ENCODE measurements at places on chromosomes 3 and 15.

GRCh38 chr15:73051391-73051806 is 864 bp upstream of the NEO1 start:
- peak; percentile 76 for DNase-seq

- DNase-seq, result no peak
These were observed 28.6 kb upstream of the PLXNA1 start for GRCh38 chr3:126954141-126954842.

DNA sequence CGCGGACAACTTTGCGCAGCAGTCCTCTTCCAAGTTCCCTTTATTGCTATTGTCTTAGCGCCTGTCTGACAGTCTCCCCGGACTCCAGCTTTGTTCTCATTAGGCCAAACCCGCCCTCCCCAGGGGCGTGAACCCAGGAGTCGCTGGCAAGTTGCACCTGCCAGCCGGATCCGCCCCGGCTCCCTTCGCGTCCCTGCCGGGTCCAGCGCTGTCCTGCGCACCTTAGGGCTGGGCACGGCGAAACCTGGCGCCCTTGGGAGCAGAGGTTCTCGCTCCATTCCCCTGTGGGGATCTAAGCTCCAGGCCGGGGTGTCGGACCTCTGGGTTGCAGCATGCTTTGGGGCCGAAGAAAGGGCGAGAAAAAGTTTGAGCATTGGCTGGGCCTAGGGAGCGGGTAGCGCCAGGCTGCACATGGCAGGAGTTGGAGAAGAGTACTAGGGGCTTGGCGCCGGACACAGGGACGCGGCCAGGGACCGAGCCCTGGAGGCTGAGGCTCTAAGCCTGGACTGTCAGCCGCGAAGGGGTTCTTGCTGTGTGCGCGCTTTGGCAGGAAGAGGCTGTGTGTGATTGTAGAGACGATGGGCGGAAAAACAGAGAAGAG is 335.1 kb upstream of the THRB start:
- peak; percentile 80 for DNase-seq

DNA sequence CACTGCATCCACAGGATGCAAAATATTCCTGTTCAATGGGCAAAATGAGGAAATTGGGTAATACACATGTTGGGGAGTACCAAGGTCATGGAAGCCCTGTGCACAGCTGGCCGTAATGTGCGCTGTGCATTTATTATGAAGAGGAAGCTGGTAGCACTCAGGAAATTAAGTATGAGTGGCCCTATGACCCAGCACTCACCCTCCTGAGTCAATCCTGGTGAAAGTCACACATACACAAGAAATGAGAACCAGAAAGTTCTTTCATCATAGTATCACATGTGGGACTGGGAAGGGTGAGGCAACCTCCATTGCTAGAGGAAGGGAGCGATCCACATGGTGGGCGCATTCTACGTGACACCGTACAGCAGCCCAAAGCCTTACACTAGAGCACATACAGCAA is 11.4 kb upstream of the PRR20G start:
- DNase-seq, result no peak

DNA sequence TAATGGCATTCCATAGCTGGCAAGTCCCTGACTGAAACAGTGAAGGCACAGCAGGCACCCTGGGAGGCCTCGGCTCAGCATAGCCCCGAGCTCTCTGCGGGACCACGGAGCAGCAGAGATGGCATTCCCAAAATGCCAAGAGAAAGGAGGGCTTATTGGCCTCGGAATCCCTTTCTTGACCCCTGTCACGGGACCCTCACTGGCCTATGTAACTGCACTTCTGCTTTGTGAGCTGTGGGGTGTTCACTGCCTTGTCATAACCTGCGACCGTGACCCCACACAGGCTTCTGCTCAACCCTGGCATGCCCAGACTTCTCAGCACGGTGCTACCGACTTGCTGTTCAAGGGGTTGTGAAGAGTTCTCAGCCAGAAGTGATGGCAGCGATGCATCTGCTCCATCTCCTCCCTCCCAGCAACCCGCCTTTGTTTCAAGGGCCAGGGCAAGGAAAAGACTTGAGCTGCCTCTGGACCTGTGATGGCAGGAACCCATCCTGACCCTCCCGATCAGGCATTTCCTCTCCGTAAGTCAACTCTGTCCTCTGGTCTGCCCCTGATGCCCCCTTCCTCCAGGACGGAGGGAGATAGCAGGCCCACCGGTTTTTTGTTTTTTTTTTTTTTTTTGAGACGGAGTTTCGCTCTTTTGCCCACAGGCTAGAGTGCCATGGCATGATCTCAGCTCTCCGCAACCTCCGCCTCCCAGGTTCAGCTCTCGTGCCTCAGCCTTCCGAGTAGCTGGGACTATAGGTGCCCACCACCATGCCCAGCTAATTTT is 30.5 kb downstream of the EHD4 start:
- peak; percentile 61 for DNase-seq

GRCh38 chr15:56939257-56939656 is 20.8 kb downstream of the TCF12 start:
- DNase-seq, result no peak

- no peak for DNase-seq
These were observed 2.4 kb downstream of the EIF4G1 start for GRCh38 chr3:184316792-184317191.

- no peak for DNase-seq
These were observed 118.0 kb upstream of the ARHGEF3 start for GRCh38 chr3:56919797-56920195.

DNA sequence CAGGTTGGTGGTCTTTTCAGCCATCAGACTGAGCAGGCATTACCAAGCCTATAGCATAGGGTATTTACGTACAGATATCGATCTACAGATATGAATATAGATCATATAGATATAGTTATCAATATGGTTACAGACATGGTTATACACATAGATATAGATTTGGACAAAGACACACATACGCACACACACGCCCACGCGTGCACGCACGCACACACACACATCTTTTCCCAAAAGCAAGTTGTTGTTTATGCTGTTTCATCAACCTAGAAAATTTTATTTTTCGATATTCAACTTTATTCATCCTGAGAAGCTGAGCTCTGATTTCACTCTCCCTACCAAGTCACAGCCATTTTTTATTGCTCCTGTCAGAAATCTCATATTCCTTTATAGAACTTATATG is 309.1 kb downstream of the NLGN1 start:
- no peak for DNase-seq

DNA sequence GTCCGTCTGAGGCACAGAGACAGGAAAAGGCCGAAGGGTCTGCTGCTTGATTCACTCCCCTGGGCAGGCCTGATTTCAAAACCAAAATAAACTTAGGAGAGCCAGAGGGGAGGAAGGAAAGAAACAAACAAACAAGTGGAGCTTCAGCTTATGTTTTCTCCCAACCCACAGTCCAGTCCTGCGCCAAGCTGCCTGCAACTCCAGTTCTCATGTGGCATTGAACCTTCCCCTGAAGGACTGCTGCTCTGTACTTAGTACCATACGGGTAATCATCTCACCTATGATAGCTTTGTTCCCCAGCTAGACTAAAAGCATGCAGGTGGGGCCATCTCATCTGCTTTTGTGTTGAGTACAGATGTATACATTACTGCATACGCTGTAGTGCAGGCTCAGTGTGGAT is 236.4 kb downstream of the THRB start:
- DNase-seq, result no peak

DNA sequence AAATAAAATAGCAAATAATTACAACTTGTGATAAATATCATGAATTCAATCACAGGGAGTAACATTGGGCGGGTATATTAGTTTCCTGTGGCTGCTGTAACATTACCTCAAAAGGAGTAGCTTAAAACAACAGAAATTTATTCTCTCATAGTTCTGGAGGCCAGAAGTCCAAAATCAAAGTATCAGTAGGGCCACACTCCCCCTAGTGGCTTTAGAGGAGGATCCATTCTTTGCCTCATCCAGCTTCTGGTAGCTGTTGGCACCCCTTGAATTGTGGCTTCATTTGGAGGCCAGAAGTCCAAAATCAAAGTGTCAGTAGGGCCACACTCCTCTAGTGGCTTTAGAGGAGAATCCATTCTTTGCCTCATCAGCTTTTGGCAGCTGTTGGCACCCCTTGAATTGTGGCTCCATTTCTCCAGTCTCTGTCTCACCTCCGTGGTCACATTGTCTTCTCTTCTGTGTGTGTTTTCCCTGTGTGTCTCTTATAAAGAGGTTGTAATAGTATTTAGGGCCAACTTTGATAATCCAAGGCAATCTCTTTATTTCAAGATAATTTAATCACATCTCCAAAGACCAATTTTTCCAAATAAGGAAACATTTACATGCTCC is 3.1 kb upstream of the CFAP20DC start:
- DNase-seq, result peak; percentile 61

- DNase-seq, result peak; percentile 79
These were observed 2.0 kb downstream of the FOXP1 start for GRCh38 chr3:71581457-71582035.

DNA sequence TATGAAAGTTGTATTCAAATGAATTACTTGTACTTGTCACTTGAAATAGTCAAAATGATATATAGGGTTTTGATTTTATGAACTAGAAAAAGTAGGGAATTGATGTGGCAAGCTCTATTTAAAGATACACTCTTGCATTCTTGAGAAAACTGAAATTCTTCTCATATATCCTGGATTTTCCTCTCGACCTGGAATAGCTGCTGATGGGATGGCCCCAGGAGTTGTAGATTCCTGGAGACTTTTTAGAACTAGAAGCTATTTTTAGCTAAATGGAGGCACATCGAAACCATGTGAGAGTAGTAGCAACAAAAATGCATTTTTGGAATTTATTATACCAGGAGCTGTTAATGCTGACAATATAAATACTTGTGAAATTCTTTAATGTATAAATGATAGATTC is 125.9 kb downstream of the LEKR1 start:
- DNase-seq, result no peak

- no peak for DNase-seq
These were observed 18.3 kb downstream of the SLC12A8 start for GRCh38 chr3:125194061-125194848.

GRCh38 chr3:136021803-136022202 is 56.3 kb downstream of the PPP2R3A start:
- no peak for DNase-seq

DNA sequence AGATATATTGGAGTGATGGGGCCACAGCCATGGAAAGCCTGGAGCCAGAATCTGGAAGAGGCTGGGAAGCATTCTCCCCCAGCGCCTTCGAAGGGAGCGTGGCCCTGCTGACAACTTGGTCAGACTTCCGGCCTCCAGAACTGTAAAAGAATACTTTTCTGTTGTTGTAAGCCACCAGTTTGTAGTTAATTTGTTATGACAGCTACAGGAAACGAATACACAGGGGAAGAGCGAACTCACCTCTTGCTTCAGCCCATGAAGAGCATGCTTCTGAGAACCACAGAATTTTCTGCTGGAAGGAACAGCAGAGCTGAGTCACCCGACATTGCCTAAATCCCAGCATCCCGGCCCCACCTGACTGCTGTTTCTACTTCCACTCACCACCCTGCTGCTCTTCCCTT is 501.7 kb downstream of the SHQ1 start:
- peak; percentile 53 for DNase-seq

DNA sequence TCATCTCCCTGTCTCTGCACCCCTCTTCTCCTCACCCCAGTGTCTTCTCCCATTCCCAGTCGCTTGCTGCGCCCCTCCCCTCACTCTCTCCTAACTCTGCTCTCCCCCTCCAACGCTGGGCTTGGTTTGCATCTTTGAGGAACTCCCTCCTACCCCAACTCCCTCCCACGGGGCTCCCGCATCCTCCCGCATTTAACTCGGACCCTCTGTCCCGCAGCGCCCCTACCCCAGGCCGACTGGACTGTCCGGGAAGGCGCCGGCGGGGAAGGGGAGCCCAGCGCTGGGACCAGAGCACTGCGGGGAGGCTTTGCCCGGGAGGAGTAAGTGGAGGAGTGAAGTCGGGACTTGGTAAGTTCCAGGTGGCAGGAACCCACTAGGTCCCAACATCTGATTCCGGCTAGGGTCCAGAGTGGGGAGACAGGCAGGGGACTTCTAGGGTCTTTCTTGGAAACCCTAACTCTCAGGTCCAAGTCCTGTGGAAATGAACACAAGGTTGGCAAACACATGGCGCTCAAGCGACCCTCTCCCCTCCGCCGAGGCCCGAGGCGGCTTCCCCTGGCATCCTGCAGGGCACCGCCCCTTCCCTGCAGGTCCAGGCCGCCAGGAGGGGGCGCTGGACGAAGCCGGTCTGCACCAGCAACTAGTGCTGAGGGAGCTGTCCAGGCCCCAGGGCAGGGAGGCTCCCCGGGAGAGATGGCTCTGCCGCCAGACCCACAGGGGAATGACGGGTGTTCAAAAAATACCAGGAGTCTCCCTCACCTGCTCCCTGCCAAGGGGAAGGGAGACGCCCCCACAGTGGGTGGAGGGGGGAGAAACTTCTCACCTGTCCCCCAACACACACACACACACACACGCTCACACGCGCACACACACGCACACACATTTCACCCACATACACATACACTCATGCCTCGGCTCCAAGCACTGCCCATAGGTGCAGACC is 53.2 kb downstream of the LHFPL4 start:
- peak; percentile 98 for DNase-seq

DNA sequence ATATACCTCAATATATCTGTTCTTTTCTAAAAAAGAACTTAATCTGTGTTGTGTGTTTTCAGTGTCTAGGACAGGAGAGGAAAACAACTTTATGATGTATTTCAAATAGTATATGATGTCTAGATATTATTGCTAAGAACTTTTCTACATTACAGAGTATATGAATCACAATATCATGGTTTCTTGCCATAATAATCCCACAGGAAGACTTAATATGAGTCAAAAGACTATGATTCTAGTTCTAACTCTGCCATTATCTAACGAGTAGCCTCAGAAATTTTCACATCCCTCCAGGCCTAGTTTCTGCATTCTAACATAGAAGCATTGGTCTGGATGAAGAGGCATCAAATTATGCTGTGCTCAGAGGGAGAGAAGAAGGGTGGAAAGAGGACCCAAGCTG is 107.7 kb upstream of the SPRED1 start:
- no peak for DNase-seq

GRCh38 chr3:146387566-146387965 is 81.8 kb downstream of the PLSCR2 start:
- no peak for DNase-seq

DNA sequence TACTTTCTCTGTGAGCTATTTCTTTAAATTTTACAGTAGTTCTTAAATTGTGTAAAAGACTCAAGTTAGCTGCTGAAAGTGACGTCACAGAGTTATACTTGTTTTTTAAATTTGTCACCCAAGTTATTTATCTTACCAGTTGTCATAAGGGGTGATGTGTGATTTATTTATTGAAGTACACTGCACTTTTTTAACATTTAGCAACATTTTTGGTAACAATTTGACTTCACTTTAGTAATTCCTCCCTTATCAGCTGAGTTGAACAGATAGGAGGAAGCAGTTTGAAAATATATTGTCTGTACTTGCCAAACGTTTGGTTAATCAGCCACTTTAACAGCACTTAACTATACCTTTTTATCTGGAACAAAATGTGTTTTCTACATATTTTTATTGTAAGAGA is 3.8 kb downstream of the STT3B start:
- no peak for DNase-seq

- DNase-seq, result peak; percentile 89
These were observed 46.2 kb downstream of the PTH1R start for GRCh38 chr3:46923559-46924350.

- no peak for DNase-seq
These were observed 308.2 kb downstream of the ULK4 start for GRCh38 chr3:41653571-41654239.

- no peak for DNase-seq
These were observed 30.9 kb upstream of the ZNF148 start for GRCh38 chr3:125406070-125406469.

Data from endodermal cell (in vitro differentiated cells).